ENCODE measurements at places on chromosomes 16 and 17.

DNA sequence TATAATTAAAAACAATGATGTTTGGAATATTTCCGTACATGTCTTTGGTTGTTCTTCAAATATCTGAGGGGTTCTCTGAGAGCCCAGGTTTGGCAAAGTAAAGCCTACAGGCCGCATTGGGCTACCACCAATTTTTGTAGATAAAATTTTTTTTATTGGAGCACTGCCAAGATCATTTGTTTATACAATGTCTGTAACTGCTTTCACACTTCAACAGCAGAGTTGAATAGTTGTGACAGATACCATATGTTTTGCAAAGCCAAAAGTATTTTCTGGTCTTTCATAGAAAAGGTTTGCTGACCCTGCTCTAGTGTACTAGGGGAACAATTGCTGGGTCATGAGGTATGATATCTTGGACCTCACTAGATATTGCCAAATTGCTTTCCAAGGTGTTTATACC, 10.5 kb downstream of the PPM1D start:
- no peak for DNase-seq

DNA sequence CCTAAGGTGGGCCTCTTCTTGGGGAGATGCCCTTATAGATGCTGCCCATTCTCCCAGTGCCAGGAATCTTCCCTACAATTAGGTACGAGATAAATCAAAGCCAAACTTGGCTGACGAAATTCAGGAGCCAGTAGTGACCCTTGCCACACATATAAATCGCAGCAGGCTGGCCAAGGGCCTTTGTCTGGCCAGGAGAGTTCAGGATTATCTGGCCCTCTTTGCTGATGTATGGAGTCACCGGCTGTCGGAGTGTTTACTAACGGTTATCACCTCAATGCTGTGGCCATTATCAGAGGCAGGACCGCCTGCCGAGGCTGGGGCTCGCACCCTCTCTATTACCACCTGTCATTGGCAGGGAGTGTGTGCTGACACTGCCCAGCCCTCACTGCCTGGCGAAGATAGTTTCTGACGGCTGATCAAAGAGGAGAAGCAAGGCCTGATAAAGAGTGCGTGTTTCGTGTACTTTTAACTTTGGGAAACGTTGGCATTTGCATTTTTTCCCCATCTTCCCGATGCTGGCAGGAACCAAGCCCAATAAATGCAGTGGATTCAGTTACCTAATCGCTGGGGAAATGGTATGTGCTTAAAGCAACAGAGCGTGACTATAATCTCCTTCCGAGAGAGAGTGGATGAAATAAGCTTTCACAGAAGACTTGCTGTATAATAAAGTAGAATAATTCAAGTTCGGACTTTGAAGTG, 32.8 kb upstream of the TBX2 start:
- DNase-seq: no peak

DNA sequence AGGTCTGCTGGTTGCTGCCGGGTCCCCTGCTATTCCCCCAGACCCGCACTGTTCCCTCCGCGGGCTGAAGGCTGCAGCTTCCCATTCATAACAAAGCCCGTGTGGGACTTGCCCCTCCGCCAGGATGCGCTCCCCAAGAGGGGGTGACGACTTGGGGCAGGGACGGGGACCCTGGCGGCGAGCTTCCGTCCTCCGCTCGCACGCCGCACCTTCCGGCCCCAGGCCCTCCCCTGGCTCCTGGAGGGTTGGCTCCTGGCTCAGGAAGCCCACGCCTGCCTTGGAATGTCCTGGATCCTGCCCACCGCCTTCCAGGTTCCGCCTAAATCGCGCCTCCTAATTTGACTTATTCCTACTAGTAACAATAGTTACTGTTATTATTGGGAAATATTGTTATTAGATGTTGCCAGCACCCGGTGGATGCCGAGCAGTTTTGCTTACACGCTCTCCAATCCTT, 1.1 kb upstream of the TFAP4 start:
- peak; percentile 56 for DNase-seq

GRCh38 chr16:1199347-1200013, 25.6 kb downstream of the TPSG1 start:
- no peak for DNase-seq

DNA sequence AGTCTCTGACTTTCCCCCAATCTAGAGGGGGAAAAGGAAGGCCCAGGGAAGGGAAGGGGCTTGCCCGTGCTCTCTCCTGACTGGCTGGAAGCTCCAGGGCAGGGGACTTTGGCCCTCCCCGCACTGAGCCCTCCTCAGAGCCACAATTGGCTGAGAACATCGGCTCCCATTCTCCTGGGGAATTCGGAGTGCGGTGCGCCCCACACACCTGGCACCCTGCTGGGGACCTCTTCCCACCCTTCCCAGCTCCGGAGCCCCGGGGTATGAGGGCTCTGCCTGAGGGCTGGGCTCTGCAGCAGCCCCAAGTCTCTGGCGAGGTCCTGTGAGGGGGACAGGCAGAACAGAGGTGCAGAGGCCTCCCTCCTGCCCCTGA, 36.0 kb downstream of the PIMREG start:
- no peak for DNase-seq

DNA sequence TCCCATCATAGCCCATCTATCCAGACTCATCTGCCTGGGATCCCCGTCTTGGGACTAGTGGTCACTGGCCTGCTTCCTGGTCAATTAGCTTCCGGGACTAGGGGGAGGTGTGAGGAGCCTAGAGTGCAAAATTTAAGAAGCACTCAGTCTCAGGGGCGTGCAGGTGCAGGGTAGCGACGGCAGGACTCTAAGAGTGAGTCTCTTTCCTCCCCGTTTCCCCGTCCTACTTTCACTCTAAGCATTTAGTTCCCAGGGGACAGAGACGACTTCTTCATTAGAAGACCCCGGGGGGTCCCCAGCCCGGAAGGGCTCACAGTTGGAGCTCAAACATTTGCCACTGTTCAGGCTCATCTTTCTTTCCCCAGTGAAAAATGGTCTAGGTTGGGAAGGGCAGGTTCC, 677 bp upstream of the ZNHIT3 start:
- DNase-seq: no peak

DNA sequence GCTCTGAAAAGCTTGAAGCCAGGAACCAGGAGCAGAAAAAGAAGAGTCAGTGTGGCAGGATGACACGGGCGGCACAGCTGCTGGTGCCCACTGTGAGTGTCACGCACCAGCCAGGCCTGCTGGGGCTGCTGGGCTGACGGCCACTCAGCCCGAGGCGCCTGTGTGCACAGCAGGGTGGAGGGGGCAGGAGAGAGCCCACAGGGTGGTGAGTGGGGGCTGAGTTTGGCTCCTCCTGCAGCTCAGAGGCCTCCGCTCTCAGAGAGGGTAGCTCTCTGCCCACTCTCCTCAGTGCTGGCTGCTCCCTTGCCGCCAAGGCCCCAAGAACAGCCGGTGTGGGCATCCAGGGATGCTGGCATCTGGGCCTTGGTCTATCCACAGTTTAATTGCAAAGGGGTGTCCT, 59.6 kb downstream of the GSG1L start:
- DNase-seq: no peak

DNA sequence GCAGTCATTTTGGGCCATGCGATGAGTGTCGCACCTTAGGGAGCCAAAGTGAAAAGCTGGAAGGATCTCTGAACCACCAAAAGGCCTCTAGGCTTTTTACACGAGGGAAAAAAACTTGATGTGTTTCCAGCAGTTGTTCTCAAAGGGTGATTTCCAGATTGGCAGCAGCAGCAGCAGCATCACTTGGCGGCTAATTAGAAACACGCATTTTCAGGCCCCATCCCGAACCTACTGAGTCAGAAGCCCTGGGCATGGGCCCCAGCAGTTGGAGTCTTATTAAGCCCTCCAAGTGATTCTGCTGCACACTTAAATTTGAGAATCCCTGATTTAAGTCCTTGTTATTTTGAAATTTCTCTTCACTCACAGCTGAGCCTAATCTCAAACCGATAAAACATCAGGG, 25.3 kb upstream of the PYY start:
- DNase-seq: no peak

- no peak for DNase-seq
These were observed 49.8 kb downstream of the UBE2G1 start for GRCh38 chr17:4316648-4317047.

DNA sequence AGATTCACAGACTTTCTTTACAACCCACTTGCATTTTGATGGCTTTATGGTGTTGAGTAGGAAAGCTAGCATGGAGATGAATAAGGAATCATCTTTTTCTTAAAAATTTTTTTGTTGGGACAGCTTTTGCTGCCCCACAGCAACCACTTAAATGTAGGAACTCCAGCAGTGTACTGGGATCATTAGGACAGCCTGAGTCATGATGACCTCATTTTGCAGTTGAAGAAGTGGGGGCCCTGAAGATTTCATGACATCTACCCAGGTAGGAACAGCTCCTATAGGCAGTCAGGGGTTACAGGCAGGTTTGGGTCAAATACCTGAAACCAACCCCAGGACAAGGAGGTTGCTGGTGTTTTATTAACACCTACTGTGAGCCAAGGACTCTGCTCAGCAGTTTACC, 2.1 kb downstream of the METTL22 start:
- DNase-seq: no peak

DNA sequence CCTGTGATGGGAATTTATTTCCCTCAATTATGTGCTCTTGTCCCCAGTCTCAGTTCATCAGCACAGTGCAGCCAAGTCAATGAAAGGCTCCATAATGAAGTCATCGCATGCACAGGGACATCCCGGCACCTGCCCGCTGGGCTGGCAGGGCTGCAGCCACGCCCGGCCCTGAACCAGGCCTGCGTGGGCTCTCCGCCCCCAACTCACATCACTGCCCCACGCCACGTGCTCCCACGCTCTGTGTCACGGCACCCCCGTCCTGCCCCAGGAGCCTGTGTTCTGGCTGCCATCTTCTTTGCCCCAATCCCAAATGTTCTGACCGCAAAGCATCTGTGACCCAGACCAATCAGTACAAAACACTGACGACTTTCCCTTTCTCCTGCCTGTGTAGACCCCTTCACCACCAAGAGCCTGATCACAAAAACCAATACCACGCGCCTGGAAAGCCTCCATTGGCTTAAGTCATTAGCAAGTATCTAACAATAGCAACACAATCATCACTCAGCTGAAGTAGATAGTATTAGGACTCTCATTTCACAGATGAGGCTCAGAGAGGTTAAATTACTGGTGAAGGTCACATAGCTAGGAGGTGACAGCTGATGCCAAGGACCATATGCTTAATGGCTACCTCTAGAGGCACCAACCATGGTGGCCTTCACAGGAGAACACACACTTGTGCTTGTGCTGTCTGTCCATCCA, 202.5 kb downstream of the ZFHX3 start:
- DNase-seq: no peak

- DNase-seq: no peak
These were observed 76.0 kb downstream of the MARCHF10 start for GRCh38 chr17:62732125-62732524.

GRCh38 chr16:15502041-15502725, 67.8 kb downstream of the BMERB1 start:
- no peak for DNase-seq

DNA sequence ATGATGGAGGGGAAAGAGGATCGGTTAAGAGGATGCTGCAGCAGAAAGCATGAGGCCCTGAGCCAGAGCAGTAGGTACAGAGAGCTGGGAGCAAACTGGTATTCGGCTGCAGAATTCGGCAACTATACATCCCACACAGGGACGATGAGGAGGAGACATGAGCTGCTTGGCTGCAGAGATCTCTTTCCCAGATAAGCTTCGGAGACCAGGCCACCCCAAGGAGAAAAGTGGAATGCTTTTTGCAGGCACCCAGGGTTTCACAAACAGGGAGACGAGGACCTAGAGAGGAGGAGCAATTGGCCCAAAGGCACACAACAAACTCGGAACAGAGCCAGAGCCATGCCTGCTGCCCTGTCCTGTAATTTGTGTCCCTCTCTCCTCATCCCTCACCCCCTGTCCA, 62.0 kb downstream of the TMEM132E start:
- DNase-seq: no peak

GRCh38 chr17:63476854-63477479, at the start of gene ACE:
TSS of gene ACE (plus strand) at chr17:63477061. CDS start at chr17:63477095, 34 bp downstream.
- DNase-seq: no peak

GRCh38 chr17:1931844-1932579, 93.1 kb downstream of the RTN4RL1 start:
- DNase-seq: no peak

DNA sequence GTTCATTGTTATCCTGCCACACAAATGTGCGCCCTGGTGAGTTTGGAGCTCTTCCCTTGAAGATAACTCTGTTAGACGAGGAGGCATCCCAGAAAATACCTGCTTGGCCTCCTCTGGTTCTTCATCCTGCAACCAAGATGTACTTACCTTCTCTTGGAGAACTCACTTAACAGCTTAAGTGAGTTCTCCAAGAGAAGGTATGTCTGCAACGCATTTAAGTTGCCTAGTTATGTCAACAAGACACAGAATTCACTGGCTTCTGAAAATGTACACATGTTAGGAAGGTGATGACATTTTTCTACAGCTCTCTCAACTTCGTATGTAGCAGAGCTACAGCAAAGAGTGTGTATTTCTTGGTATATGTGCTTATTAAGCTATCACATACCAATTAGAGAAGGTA, 78.6 kb upstream of the NOG start:
- no peak for DNase-seq

- no peak for DNase-seq
These were observed 3.9 kb downstream of the GLIS2 start for GRCh38 chr16:4319454-4320421.

- no peak for DNase-seq
These were observed 89.4 kb downstream of the KIF2B start for GRCh38 chr17:53912117-53912516.

DNA sequence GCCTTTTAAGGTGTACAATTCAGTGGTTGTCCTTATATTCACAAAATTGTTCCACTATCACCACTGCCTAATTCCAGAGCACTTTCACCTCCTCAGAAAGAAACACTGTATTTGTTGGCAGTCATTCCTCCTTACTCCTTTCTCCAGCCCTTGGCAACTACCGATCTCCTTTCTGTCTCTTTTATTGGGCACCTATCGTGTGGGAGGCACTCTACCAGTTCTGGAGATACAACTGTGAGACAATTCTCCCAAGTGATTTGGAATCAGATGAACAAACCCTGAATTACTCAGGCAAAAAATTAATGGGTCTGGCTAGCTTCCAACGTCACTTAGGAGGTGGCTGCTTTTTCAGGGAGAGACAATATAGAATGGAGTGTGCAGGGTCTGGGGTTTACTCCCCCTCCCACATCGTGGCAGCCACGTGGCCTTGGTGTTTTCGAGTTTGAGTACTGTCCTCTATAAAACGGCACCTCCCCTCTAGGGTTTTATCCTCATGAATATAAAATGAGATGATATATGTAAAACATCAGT, 63.9 kb downstream of the SHISA9 start:
- no peak for DNase-seq

DNA sequence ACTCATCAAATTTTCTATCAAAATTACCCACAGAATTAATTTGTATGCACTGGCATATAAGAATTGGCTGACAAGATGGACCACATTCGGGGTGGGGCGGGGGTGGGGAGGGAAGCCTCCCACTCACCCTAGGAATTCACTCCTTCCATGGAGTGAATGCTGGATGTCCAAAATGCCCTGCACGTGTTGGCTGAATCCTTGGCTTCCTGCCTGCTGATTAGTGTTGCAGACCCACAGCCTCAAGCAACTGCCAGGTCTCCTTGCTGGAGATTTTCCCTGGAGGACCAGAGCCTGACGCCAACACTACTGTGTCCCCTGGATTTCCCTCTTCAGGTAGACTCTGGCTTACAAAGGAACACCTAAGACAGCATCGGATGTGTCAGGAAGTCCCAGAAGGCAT, 575.7 kb upstream of the CDH11 start:
- DNase-seq: no peak

- no peak for DNase-seq
These were observed 189.7 kb upstream of the SDK2 start for GRCh38 chr17:73833775-73834488.

GRCh38 chr16:3182608-3183444, 5.2 kb upstream of the OR1F1 start:
- peak; percentile 69 for DNase-seq
